C1 segment of cervical spinal cord (tissue), 14 donors: ENCODE measurements at places on chromosomes 7 and 10.

DNA sequence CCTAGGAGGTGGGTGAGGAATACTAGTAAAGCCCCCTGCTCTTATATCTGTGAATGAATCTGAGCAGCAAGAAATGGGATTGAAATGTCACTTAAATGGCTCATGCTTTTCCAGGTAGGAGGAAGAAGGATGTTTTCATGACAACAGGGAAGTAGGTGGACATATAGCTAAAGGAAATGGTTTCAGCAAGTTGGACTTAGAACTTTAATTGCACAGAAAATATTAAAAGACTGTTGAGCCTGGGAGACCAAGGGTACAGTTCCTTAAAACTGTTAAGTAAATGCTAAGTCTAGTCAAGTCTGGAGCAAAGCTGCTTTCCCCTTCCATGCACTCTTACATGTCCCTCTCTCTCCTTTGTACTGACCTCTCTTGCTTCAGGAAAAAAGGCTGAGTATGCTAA is 301.3 kb downstream of the HGF start:
- DNase-seq: no peak

DNA sequence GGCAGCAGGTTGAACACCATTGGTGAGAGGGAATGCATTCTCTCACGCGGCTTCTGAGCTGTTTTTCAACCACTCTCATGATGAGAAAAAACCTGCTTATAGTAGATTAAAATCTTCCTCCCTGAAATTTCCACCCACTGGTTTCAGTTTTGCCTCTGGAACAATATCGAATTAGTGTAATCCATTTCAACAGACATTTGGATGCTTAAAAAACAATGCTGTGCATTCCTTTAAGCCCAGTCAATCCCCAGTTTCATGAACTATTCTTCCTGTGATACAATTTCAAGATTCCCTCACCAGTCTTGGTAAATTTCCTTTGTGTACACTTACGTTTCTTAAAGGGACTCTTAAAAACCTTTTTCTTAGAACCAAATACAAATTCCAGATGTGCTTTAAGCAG is 89.6 kb downstream of the ITIH5 start:
- no peak for DNase-seq

DNA sequence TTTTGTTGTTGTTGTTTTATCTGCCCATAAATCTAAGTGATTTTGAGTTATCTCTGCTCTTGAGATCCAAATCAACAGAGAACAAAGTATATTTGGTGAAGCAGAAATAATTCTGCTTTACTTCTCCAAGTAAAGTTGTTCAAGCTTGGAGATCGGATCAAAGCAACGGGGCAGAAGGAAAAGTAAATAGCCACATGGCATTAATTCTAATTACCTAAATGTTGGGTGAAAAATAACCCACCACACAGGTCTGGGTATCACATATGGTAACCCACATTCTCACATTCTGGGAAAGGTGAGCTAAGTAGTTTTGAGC is 3.1 kb downstream of the NRP1 start:
- no peak for DNase-seq

GRCh38 chr10:101575091-101575490 is 13.0 kb downstream of the POLL start:
- DNase-seq: no peak

DNA sequence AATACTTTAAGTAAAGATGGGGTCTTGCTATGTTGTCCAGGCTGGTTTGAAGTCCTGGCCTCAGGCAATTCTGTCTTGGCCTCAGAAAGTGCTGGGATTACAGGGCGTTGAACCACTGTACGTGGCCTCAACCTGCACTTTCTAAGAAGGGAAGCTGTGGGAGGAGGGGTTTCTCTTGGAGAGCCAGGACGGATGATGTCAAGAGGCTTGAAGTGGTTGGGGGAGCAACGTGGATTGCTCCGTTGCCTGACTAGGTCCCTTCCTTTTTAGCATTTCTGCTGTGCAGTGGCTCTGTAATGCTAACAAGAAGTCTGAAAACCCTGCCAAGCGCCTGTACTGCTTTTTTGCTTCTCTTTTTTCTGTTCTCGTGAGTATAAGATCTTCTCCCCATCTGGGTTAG is 7.2 kb downstream of the BUD23 start:
- DNase-seq: no peak

DNA sequence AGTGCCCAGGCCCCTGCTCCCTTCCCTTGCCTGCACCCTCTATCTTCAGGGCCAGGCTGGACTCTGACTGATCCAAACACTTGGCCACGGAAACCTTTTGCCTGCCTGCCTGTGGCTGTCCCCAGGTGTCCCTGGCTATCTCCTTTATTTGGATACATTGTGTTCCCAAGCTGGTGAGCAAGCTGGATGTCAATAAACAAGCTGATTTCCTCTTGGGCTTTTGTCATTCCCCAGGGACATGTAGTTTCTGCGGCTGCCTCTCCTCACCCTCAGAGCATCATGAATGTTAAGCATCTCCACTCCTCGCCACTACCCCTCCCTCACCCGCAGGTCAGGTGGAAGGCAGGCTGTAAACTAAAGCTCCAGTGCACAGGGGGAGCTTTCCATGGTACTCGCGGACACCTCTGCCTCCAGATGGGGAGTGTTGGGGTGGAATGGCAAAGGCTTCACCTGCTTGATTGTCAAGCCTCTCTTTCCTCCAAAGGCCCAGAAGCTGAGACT is 6.9 kb downstream of the GHRHR start:
- DNase-seq: no peak

DNA sequence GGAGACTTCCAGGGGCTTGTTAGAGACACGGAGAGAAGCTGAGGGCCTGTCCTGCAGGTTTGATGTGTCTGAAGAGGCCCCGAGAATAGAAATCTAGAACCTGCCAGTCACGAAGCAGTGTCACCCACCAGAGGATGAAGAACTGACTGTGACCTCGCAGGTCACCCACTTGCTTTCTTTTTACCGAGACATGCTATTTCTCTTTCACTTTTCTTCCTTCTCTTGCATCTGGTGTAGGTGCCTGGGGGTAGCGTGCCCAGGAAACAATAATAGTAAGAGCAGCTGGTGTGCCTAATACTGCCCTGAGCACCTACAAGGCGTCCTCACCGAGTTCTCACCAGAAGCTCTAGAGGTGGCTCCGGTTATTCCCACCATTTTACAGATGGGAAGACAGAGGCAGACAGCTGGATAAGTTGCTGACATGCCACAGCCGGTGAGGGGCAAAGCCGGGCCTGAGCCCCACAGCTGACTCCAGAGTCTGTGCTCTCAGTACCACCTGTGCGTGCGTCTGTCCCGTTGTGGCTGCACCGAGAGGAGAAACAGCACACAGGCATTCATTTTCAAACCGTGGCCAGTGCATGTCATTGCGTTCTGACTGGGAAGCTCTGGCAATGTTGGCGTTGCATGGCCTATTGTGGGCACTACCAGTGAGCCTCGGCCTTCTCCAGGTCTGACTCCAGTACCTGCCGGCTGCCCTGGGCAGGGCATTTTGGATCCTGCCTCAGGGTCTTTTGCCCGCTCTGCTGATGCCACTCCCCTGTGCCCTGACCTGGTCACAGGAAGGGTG is 7.8 kb downstream of the CHST3 start:
- DNase-seq: no peak

- DNase-seq: no peak
Observed at GRCh38 chr10:76047521-76047920, 616.1 kb downstream of the LRMDA start.

- DNase-seq: no peak
Observed at GRCh38 chr10:71276873-71277272, 42.2 kb upstream of the SLC29A3 start.

GRCh38 chr10:21531164-21531563 is 2.9 kb upstream of the MLLT10 start:
- DNase-seq: no peak

DNA sequence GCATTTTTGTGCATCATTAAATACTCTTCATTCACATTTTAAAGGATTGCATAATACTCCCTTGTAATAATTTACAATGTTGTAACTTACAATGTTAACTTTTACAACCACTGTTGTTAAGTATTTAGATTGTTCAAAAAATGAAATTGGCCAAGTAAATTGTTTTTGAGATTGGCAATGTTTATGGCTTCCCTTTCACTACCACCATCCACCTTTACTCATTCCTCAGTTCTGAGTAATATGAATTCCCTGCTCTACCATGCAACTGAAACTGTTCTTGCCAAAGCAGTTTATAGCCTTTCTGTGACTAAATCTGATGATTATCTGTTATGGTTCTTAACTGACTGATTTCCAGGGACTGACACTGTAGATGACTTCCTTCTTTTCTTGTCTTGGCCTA is 80.5 kb upstream of the TMEM106B start:
- no peak for DNase-seq

- DNase-seq: no peak
Observed at GRCh38 chr7:132618956-132619305, 42.7 kb upstream of the PLXNA4 start.

DNA sequence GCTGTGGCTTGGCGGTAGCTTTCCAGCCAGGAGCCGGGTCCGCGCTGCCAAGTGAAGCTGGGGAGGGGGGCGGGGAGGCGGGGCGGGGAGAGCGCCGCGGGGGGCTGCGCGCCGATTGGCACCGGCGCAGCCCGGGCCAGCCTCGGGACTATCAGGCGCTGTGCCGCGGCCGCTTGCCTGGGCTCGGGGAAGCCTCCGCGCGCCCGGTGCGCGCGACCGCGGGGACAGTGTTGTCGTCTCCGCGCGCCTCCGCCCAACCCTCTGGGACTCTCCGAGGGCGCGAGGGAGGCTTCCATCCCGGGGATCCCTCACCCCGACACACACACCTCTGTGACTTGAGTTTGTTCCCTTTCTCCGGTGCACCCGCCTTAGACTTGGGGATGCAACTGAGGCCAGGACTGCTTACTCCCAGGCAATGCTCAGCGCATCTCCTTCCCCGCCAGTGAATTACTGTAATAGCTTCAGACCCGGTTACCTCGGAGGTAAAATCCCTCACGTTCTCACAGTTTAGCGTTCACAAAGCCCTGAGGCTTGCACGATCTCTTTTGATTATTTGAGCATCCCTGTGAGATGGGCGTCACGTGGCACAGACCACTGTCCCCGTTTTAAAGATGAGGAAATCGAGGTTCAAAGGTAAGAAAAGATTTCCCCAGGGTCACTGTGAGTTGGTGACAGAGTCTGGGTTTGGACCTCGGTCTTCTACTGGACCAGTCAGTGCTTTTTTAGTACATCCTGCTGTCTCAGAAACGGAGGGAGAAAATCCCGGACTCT is at the start of gene NKX1-2:
TSS of gene NKX1-2 (minus strand) at position 24 of the 771 bp plus-strand sequence. CDS start 92 bp downstream, outside the sequence.
- peak; percentile 25 for DNase-seq

GRCh38 chr10:73940634-73941221 is 29.8 kb downstream of the PLAU start:
- DNase-seq: peak; percentile 66

GRCh38 chr10:74891053-74891452 is 64.7 kb downstream of the KAT6B start:
- no peak for DNase-seq

GRCh38 chr7:80131675-80132435 is 2.8 kb upstream of the GNAI1 start:
- no peak for DNase-seq

- no peak for DNase-seq
Observed at GRCh38 chr10:4136121-4136520, 351.1 kb upstream of the KLF6 start.

GRCh38 chr10:71773221-71773971 is at the start of gene VSIR:
TSS of gene VSIR (minus strand) at chr10:71773520. CDS start at chr10:71773439, 81 bp downstream.
- DNase-seq: peak; percentile 64

- DNase-seq: no peak
Observed at GRCh38 chr7:70743531-70744325, 388.2 kb upstream of the GALNT17 start.

GRCh38 chr10:8296090-8296733 is 241.7 kb downstream of the GATA3 start:
- no peak for DNase-seq

DNA sequence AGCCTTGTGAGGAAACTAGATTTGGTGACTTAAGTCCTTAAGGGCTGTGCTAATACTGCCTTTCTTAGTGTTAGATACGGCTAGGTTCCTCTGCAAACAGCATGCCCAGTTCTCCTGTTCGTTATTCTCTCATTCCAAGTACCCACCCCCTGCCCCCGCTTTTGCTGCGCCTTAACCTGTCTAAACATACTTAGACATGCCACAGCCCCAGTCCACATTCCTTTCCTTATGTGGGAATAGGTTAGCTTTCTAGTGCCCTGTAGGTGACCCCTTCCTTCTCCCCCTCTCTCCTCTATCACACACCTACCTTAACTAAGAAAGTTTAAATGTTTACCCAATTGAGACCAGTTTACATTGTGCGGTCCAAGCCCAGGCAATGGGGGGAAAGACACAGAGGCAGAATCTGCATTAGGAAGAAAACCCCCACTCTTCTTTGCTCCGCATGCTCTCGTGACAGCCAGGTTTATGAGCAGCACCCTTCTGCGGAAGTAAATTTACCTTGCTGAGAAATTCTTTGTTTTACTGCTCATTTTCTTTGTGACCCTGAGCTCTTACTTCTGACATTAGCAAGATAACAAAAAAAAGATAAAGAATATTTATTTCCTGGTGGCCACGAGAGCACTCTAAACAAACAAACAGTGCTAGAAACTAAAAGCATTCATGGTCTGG is 48.8 kb downstream of the VIM start:
- no peak for DNase-seq

GRCh38 chr7:105191331-105191730 is 177.3 kb downstream of the KMT2E start:
- DNase-seq: no peak

DNA sequence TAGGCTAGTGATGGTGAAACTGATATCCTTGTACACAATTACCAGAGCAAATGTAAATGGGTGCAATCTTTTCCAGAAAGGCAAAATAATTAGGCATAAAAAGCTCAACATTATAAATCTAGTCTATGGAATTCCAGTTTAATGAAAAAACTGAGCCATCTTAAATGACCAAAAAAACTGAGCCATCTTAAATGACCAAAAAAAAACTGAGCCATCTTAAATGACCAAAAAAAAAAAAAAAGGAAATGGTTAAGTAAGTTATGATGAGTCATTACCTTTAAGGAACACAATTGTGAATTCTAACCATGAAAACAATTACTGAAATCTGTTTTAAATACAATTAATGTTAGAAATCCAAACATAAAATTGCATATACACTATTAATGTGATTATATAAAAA is 25.3 kb downstream of the USP6NL start:
- DNase-seq: no peak

- no peak for DNase-seq
Observed at GRCh38 chr7:146645383-146645976, 528.9 kb downstream of the CNTNAP2 start.
